Activated CD4-positive, alpha-beta T cell treated with anti-CD3 and anti-CD28 coated beads for 36 hours (primary cell): ENCODE measurements at places on chromosomes 2 and 18.

DNA sequence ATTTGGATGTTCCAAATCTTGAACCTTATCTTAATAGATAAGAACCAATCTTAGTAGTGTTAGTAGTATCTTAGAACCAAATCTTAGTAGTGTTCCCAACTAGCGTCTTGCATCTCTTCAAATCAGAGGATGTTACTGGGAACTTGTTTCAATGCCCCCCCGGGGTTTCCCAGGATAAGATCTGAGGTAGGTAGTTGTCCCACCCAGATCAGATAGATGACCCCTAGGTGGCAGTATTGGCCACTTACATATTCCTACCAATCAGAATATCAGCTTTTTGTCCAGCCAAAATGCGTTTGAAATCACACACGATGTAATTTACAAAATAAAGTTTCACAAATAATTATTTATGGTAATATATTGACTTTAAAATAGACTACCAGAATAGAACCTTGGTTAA, 314.8 kb downstream of the MBD2 start:
- H3K4me1 ChIP-seq = no peaks in the 10 kb centered on the region
- peaks cover 2% of the 10 kb centered on the region for H3K27me3 ChIP-seq
- DNase-seq = peak; percentile 43

- H3K27ac ChIP-seq = no peak overlapping the region
- H3K4me3 ChIP-seq = no peak overlapping the region
- peaks cover 2% of the 10 kb centered on the region for H3K27me3 ChIP-seq
- H3K36me3 ChIP-seq = no peaks in the 10 kb centered on the region
These were observed 12.8 kb downstream of the TFPI start for GRCh38 chr2:187541086-187542085.

DNA sequence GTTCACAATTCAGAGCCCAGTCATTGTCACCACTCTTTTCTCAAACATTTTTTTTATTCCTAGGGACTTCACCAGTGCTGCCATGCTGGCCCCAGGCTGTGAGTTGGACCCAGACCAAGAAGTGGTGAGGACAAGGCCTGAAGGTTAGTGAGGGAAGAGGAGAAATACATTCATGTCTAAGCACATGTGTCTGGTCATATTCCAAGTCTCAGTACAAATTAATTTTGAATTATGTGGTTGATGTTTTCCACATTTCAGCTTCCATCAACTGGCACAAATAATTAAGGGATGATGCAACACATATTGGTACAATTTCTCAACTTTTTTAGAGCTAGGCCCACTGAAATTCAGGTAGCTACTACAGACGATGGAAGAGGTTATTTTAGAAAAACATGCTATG, 106.6 kb upstream of the UPP2 start:
- no peaks in the 10 kb centered on the region for H3K36me3 ChIP-seq
- H3K4me1 ChIP-seq = no peaks in the 10 kb centered on the region
- no peak overlapping the region for H3K4me3 ChIP-seq
- H3K27me3 ChIP-seq = no peaks in the 10 kb centered on the region
- H3K27ac ChIP-seq = no peak overlapping the region

GRCh38 chr2:106139238-106139935, 54.7 kb downstream of the UXS1 start:
- peak overlapping the region; percentile 98 for H3K27ac ChIP-seq
- H3K27me3 ChIP-seq = no peaks in the 10 kb centered on the region
- no peak for DNase-seq
- H3K4me3 ChIP-seq = peak overlapping the region; percentile 75
- H3K4me1 ChIP-seq = peaks cover 65% of the 10 kb centered on the region

- H3K36me3 ChIP-seq = peaks cover 63% of the 10 kb centered on the region
- H3K4me1 ChIP-seq = peaks cover 66% of the 10 kb centered on the region
- H3K4me3 ChIP-seq = peak overlapping the region; percentile 83
- peak overlapping the region; percentile 96 for H3K27ac ChIP-seq
- H3K27me3 ChIP-seq = no peaks in the 10 kb centered on the region
These were observed 9.5 kb downstream of the NFATC1 start for GRCh38 chr18:79405019-79405780.

DNA sequence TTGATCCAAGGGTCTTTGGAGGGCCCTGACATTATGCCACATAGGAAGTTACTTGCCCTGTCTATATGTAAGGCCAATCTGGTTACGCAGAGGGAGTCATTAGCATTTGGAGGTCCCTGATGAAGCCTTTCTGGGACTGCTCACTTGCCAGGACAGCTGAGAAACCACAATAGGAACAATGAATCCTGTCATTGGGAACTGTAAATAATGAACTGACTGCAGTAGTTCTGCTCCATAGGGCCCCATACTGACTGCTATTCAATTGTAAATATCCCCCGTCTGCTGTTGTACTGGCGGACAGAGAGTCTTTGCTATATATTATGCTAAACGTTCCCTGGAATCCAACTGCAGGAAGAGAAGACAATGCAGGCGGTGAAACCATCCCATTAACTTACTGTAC, 149.4 kb upstream of the DCC start:
- H3K27me3 ChIP-seq = no peaks in the 10 kb centered on the region
- H3K36me3 ChIP-seq = no peaks in the 10 kb centered on the region
- no peak for DNase-seq
- H3K4me3 ChIP-seq = no peak overlapping the region
- no peaks in the 10 kb centered on the region for H3K4me1 ChIP-seq

GRCh38 chr2:65296971-65297370, 69.3 kb downstream of the ACTR2 start:
- peaks cover 4% of the 10 kb centered on the region for H3K27me3 ChIP-seq
- H3K27ac ChIP-seq = no peak overlapping the region
- DNase-seq = no peak
- no peaks in the 10 kb centered on the region for H3K36me3 ChIP-seq

- no peak overlapping the region for H3K4me3 ChIP-seq
- no peaks in the 10 kb centered on the region for H3K4me1 ChIP-seq
- no peaks in the 10 kb centered on the region for H3K36me3 ChIP-seq
- H3K27me3 ChIP-seq = peaks cover 2% of the 10 kb centered on the region
- DNase-seq = no peak
- H3K27ac ChIP-seq = no peak overlapping the region
These were observed 330.1 kb downstream of the TDRD15 start for GRCh38 chr2:21453723-21454450.

DNA sequence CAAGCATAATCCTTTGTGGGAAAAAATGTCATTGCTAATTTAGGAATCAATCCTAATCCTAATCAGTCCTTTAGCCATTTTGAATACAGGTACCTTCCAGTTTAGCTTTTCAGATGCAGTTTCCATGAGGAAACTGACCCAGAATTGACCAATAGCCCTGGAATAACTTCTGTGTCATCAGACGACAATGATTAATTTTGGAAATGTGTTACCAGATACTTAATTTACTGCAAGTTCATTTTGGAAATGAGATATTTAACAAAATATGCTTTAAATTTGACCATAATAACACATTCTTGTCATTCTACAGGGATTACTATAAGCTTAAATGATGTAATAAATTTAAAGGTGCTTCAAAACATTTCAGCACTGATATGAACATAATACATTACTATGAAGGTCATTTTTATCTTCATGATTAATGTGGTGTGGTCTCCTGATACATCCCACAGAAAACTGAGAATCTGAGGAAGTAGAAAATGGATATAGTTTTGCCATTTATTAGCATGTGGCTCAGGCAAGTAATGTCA, 129.8 kb upstream of the SH3BP4 start:
- no peak overlapping the region for H3K4me3 ChIP-seq
- H3K4me1 ChIP-seq = no peaks in the 10 kb centered on the region
- H3K36me3 ChIP-seq = no peaks in the 10 kb centered on the region
- no peak for DNase-seq

GRCh38 chr2:153100151-153100550, 378.4 kb downstream of the RPRM start:
- no peak overlapping the region for H3K27ac ChIP-seq
- H3K36me3 ChIP-seq = no peaks in the 10 kb centered on the region

GRCh38 chr2:224517963-224518362, 67.2 kb downstream of the CUL3 start:
- H3K27ac ChIP-seq = no peak overlapping the region
- H3K4me3 ChIP-seq = no peak overlapping the region
- H3K36me3 ChIP-seq = peaks cover 22% of the 10 kb centered on the region
- no peaks in the 10 kb centered on the region for H3K27me3 ChIP-seq

DNA sequence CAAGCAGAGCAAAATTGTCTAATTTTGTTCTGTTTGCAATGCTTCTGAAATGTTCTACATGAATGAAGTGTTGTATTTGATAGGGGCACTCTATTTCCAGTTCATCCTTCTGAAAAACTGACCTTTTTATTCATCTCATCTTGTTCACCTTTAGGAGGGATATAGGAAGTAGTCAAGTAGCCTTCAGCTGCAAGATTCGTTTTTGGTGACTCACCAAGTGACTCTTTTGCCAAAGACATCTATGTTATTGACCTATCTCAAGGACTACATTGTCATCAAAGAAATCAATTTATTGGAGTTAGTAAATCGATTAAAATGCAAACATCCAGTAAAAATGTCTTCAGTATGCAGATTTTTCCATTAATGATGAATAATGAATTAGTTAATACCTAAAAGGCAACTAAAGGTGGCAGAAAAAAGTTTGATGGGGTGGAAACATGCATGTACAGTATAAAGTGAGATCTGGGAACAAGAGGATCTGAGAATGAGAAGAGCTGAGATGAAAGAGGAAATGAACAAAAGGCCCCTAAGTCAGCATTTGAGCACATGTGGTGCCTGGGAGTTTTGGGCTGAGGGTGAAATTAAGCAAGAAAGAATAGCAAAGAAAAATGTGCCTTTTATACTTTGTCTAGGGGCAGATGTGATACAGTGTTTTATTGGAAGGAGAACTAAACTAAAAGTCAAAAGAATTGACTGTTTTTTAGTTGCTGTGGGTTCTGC, 255.1 kb upstream of the LINC00305 start:
- no peaks in the 10 kb centered on the region for H3K4me1 ChIP-seq
- H3K27ac ChIP-seq = no peak overlapping the region
- no peaks in the 10 kb centered on the region for H3K27me3 ChIP-seq
- H3K36me3 ChIP-seq = no peaks in the 10 kb centered on the region
- no peak for DNase-seq
- H3K4me3 ChIP-seq = no peak overlapping the region

DNA sequence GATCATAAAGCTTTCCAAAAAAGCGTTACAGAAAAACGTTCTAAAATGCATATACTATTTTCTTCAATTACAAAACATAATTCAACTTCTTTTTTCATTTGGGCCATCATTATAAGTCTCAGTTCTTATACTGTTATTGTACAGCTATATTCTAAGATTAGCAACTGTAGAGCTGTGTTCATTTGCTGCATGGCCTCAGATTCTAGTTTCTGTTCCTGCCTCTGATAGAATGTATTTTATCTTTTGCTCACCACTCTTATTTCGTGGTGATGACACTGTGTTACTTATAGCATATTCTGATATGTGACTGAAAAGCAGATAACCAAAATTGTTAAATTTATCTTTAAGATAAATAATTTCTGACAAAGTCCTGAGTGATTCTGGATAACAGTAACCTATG, 67.2 kb downstream of the PTRHD1 start:
- no peak for DNase-seq
- no peak overlapping the region for H3K27ac ChIP-seq
- peaks cover 9% of the 10 kb centered on the region for H3K4me1 ChIP-seq
- peaks cover 10% of the 10 kb centered on the region for H3K36me3 ChIP-seq

DNA sequence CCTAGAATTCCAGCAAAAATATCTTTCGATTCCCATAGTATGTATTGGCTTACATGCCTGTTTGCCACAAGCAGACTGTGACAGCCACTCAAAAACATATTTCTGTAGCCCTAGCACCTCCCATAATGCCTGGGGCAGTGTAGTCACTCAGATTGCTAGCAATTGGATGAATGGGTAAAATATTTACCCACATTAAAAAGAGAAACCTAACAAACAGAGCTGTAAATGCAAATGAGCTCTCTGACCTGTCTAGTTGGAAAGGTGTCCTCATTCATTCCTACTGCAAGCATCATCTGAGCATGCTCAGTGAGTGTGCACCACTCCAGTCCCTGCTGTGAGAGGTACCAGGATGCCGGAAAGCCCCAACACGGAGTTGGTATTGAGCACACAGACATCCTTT, 234.0 kb upstream of the RAB12 start:
- H3K27me3 ChIP-seq = no peaks in the 10 kb centered on the region
- no peak overlapping the region for H3K4me3 ChIP-seq
- no peak for DNase-seq
- H3K27ac ChIP-seq = no peak overlapping the region
- no peaks in the 10 kb centered on the region for H3K4me1 ChIP-seq

DNA sequence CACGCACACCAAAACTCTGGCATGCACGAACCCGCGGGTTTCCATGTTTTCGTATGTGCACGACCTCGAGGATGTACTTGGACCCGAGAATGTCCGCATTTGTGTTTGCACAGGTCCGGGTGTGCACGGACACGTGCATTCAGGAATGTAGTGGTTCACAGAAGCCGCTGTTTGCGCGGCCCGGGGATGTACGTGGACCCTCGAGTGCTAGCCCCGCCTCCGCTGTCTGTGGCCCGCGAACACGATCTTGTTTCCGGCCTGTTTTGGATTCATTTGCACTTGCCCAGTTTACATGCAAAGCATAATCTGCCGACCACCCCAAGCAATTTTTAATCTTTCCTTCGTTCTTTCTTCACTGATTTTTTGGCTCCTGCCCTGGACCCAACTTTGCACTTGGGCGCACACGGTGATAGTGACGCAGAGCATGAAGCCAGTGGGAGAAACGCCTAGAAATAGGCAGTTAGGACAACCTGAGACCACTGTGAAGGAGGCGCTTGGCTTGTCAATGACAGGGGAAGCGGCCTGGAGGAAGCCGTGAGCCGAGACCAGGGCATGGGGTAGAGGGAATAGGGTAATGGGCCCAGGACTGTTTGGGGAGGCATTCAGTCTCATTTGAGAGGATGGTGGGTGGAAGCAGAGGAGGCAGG, 45.4 kb upstream of the PTMA start:
- DNase-seq = no peak
- H3K27me3 ChIP-seq = no peaks in the 10 kb centered on the region
- peaks cover 23% of the 10 kb centered on the region for H3K4me1 ChIP-seq
- H3K27ac ChIP-seq = peak overlapping the region; percentile 69
- H3K4me3 ChIP-seq = peak overlapping the region; percentile 72

- peaks cover 19% of the 10 kb centered on the region for H3K27me3 ChIP-seq
- H3K36me3 ChIP-seq = no peaks in the 10 kb centered on the region
- H3K4me3 ChIP-seq = peak overlapping the region; percentile 20
- H3K27ac ChIP-seq = peak overlapping the region; percentile 78
- peak; percentile 73 for DNase-seq
These were observed 18.3 kb upstream of the CXCR4 start for GRCh38 chr2:136135921-136136906.

DNA sequence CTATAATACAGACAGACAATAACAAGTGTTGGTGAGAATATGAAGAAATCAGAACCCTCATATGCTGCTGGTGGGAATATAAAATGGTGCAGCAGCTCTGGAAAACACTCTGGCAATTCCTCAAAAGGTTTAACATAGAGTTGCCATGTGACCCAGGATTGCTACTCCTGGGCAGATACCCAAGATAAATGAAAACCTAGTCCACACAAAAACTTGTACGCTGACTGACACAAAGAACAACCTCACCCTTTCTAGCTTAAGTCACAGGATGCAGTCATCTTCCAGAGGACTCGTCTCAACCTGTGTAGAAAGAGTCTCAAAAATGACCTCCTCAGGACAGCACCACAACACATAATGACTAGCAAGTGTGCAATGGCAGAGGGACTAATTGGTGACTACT, 71.6 kb upstream of the ACAA2 start:
- H3K4me1 ChIP-seq = no peaks in the 10 kb centered on the region
- H3K27ac ChIP-seq = no peak overlapping the region
- no peak for DNase-seq
- no peak overlapping the region for H3K4me3 ChIP-seq
